Pancreas (tissue), 10 donors: ENCODE measurements at places on chromosomes 3 and 15. TPM values are rescaled to one million over a fixed set of nuclear protein-coding genes. Genes with fewer than 3 reads are reported as not detected.

GRCh38 chr15:59801649-59802048, 112.5 kb upstream of the BNIP2 start:
- DNase-seq, result no peak

- DNase-seq, result no peak
Measured at GRCh38 chr3:142394921-142395622, 52.8 kb downstream of the XRN1 start.

DNA sequence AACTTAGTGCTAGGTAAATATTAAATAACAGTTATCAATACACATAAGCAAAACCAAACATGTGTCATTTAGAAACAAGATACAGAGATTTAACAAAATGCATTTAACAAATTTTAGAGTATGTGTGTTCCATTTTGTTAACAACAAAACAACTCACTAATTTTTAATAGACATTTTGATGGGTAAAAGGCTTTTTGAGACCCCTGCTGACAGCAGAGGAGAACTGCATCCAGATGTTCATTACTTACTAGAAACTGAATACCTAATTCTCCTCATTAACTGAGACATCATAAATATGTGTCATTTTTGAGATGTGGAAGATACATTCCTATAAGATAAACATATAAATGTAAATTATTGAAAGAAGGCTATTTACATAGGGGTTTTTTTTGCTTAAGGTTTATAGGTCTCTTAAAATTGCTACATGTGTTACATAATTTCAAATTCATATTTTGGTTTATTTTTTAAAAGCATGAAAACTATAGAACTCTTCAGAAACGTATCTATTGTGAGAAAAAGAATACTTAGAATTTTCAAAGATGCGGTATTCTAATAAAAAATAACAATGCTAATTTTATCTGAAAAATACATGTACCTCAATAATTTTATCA, 1009.8 kb downstream of the TUSC7 start:
- no peak for DNase-seq

- DNase-seq, result peak; percentile 29
Measured at GRCh38 chr3:100260081-100260684, 609 bp upstream of the TBC1D23 start.

- no peak for DNase-seq
Measured at GRCh38 chr3:120820748-120821147, 78.2 kb downstream of the GTF2E1 start.

GRCh38 chr15:88605189-88606069, 15.7 kb upstream of the AEN start:
- peak; percentile 66 for DNase-seq

GRCh38 chr3:173021547-173022185, 119.4 kb downstream of the SPATA16 start:
- no peak for DNase-seq

DNA sequence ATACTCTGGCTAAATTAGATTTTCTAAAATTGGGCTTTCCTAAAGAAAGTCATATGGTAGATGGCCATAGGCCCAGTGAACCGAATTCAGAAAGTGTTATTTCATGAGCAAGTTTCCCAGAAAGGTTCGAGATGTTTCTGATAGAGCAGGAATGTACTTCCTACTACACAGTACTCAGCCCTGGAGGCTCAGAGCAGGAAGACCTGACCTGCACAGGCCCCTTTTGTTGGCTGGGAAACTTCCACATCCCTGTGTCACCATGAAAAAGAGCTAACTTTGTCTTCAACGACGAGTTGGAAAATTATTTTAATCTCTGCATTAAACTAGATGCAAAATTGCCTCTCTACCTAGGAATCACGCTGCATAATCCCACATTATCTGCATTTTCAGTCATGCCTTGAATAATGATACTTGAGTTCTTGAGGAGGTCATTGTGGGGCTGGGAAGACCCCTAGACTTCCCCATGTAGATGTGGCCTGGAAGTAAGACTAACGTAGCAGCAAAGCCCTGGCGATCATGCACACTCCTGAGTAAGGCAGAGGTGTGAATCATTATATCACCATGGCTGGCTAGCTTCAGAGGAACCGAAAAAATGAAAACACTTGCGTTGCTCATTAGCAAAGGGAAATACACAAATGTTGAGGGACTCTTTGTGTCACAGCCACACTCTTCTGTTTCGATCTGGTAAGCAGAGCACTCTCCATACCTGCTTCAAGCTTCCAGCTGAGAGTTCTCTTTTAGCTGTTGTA, 47.1 kb downstream of the CMTM7 start:
- DNase-seq, result no peak

- DNase-seq, result peak; percentile 88
Measured at GRCh38 chr15:60945196-60945595, 283.9 kb downstream of the RORA start.

- DNase-seq, result no peak
Measured at GRCh38 chr15:25694823-25695312, 168.3 kb downstream of the ATP10A start.

- peak; percentile 55 for DNase-seq
Measured at GRCh38 chr15:79853492-79854328, 43.1 kb downstream of the MTHFS start.

DNA sequence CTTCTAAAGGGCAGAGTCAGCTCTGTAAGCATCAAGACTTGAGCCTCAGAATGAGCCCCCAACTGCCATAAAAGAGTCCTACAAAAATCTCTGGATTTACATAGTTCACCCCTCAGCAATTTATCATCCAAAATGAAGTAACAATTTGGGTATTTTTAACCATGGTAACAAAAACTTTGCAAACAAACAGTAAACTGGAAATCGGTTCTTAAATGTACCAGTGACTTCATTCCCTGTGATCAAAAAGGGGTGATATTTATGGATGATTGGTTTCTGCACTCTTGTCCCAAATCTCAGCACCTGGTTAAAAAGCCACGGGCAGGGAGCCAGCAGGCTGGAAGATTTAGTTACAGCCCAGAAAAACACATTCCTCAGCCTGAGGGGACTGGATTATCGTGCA, 73.6 kb downstream of the TFG start:
- DNase-seq, result no peak

- DNase-seq, result no peak
Measured at GRCh38 chr15:79408041-79408440, 24.1 kb upstream of the MINAR1 start.

The ST8SIA2 gene
- 0.02 TPM for polyA plus RNA-seq

The KNG1 gene
- polyA plus RNA-seq, result 0.14 TPM

The GOLIM4 gene
- polyA plus RNA-seq, result 8.4 TPM

The GOLGA8J gene
- polyA plus RNA-seq, result not detected

The MGLL gene
- 5.9 TPM for polyA plus RNA-seq

The SLC28A1 gene
- polyA plus RNA-seq, result 0.02 TPM

The SNTN gene
- polyA plus RNA-seq, result not detected

The PDZRN3 gene
- 8.6 TPM for polyA plus RNA-seq
